CD4-positive, alpha-beta T cell treated with Interleukin-1 beta for 1 hour (primary cell): ENCODE measurements at places on chromosomes 3 and 15.

- no peak for DNase-seq
These were observed 179.8 kb downstream of the MEX3B start for GRCh38 chr15:81865850-81866537.

GRCh38 chr3:156132313-156132712 is 11.9 kb downstream of the KCNAB1 start:
- no peak for DNase-seq

DNA sequence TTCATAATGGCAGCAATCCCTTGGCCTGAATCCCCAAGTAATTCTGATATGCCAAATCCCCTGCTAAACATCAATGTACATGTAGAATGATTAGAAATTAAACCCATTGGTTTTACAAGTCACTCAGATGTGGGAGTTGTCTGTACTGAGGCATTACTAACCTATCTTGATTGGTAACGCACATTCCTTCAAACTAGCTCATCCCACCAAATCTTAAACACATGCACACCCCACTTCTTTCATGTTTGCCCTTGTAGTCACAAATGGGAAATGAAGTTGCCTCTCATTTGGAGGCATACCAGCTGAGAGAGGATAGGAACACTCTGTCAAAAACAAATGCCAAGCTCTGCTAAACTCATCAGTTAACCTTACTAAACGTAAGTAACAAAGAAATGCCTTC is 29.1 kb upstream of the MAN2C1 start:
- no peak for DNase-seq

DNA sequence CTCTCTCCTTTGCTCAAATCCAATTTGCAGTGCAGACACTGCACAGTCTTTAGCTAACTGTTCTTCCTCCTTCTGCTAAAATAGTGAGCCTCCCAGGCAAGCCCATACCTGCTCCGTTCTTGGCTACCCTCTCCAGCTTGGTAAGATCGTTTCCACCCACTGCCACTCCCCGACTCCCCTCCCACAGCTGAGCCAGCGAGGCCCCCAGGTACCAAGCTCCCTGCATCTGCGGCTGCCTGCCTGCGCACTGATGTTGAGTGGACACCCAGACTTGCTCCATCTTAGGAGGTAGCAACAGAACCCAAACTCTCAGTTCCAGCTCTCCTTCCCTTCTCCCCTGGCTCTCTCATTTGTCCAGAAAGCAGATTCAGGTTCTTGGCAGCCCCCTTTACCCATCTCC is 7.9 kb upstream of the TNK2 start:
- DNase-seq: no peak

DNA sequence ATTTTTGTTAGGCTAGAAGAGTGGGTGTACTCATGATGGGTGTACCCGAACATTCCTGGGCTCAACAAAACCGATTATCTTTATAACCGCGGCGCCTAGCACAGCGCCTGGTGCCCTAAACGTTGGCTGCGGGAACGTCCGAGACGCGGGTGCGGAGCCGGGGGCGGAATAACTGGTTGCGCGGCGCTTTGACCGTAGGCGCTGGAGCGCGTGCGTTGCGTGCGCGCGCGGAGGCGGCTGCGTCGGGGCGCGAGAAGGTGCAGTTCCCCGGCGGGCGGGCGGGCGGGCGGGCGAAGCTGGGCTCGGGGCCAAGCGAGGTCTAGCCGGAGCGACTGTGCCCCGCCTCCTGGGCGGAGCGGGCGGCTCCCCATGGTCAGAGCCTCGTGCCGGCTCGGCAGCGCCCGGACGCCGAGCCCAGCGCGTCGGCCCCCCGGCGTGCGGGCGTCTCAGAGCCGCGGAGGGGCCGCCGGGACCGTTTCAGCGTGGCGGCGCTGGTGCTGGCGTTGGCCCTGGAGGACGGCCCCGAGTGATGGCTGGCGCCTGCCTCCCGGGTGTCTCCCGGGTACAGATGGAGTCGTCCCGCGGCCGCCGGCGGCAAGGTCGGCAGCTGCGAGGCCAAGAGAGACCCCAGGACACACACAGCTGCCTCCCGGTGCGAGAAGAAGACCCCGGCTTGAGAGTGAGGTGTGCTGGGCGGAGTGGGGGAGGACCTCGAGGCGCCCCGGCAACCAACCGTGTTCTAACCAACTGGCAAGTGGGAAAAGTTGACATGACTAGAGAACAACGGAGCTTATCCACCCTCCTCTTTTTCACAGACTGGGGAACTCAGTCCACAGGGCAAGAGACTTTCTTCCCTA is at the start of gene PLAAT1:
PLAAT1 (plus strand) TSS at position 373 of the 857 bp plus-strand sequence. CDS start 14,429 bp downstream, outside the sequence.
- no peak for DNase-seq

- no peak for DNase-seq
These were observed 160.1 kb downstream of the RSRC1 start for GRCh38 chr3:158269942-158270341.

GRCh38 chr3:171358881-171359198 is 101.4 kb downstream of the TNIK start:
- no peak for DNase-seq

- DNase-seq: no peak
These were observed 428.3 kb upstream of the ATP11B start for GRCh38 chr3:182364723-182365650.

DNA sequence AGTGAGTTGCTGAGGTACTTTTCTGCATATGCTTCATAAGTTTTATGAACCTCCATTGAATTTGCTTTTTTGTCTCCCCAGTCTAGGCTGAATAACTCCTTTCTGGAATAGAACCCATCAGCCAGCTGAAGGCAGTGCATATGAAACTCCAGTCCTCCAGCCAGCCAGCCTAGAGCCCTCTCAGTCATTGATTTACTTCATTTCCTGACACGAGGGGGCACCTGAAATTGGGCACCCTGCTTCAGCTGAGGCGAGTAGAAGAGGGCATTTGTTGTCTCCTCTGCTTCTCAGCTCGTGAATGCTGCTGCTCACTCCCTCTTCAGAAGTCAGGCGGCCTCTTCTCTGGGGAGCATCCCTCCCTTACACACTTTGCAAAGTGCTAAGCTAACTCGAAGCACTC is 32.5 kb downstream of the CHST2 start:
- DNase-seq: no peak

- DNase-seq: no peak
These were observed 41.4 kb upstream of the SPATA12 start for GRCh38 chr3:57019057-57019456.

GRCh38 chr3:128091586-128091985 is 32.0 kb downstream of the RUVBL1 start:
- DNase-seq: no peak

DNA sequence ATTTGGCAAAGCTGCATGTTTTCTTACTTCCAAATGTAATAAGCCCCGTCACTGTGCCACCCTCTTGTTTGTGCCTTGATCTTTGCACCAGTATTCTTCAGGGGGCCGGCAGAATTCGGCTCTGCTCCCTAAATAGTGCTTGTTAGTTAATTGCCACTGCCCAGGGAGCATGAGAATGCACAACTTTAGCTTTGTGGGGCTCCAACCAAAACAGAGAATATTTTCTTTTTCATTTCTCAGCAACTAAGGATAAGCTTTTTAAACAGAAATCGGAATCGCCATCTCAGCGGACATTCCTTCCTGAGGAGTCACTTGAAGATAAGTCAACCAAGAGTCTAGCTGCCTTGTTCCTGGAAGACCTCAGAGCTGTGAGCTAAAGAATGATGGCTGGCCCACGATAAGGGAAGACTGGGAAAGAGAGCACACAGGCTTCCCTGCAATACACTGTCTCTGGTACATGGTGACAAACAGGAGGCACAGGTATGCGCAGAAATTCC is 106.0 kb downstream of the LRIG1 start:
- DNase-seq: no peak

DNA sequence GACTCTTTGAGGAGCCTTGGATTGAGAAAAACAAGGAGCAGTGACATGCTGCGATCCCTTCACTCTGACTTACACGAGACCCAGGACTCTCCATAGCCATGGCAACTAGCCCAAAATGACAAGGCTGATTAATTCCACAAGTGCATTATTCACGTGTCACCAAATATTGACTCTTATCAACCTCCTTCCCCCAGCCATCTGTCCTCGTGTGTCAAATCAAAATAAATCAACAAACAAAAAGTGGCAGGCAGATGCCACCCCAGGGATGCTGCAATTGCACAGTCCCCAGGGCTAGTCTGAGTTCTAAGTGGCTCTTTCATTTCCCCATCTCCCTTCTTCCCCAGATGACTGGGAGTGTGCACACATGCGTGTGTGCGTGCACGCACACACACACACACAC is 104.9 kb downstream of the AQP9 start:
- DNase-seq: no peak

- DNase-seq: no peak
These were observed 29.7 kb upstream of the SPATA12 start for GRCh38 chr3:57030721-57031120.

DNA sequence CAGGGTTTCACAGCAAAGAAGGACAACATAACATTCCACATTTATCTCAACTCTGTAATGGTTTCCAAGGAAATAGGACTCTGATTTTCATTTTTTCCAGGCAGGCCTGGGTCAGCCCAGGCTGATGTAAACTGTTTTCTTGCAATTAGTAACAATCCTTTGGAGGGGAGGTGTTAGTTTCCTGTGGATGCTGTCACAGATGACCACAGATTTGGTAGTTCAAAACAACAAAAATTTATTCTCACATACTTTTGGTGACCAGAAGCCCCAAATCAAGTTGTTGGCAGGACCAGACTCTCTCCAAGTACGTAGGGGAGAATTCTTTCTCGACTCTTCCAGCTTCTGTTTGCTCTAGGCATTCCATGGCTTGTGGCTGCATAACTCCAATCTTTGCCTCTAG is 88.0 kb downstream of the EDEM1 start:
- no peak for DNase-seq

DNA sequence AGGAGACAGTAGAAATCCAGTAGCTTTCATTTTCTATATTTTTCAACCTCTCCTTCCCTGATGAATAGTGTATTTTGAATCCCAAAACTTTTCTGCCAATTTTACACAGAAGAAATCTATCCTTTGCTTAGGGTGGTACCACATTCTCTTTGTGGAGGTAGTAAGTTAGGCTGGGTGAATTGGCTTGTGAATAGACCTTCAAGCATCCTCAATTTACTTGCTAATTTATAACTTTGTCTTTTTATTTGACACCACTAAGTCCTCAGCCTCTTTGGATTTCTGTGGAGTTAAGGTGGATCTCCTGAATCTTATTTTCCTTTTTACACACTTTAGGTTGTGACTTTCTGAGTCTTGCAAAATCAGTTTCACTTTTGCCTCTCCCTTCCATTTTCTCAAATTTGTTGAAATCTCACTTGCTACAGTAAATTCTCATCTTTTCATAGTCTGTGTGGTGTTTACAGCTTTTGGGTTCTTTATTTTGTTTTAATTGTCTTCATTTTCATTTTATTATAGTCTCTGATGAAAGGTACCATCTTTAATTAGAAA is 5.7 kb upstream of the PLSCR1 start:
- DNase-seq: no peak
